ENCODE measurements at places on chromosomes 12 and 14.
A peak's percentile ranks its signal among the peaks of the same experiment; 100 is the strongest.

DNA sequence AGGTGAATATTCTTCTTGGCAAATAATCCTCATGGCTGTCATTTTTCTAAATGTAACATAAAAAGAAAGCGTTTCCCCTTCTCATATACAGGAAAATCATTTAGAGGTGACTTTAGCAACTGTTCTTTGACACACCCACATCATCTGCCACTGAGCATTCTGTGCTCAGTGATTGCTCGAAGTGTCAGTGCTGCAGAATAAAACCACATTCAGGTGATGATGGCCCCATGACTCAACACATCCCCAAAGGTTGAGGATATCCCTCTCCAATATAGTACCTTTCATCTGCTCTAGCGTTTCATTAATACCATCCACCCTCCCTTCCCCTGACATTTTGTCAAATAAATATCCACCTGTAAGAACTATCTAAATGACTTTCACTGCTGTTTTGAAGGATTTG is 28.7 kb upstream of the CPSF6 start:
- no peak for DNase-seq

GRCh38 chr12:47268501-47269454 is 189.0 kb upstream of the AMIGO2 start:
- no peak for DNase-seq

DNA sequence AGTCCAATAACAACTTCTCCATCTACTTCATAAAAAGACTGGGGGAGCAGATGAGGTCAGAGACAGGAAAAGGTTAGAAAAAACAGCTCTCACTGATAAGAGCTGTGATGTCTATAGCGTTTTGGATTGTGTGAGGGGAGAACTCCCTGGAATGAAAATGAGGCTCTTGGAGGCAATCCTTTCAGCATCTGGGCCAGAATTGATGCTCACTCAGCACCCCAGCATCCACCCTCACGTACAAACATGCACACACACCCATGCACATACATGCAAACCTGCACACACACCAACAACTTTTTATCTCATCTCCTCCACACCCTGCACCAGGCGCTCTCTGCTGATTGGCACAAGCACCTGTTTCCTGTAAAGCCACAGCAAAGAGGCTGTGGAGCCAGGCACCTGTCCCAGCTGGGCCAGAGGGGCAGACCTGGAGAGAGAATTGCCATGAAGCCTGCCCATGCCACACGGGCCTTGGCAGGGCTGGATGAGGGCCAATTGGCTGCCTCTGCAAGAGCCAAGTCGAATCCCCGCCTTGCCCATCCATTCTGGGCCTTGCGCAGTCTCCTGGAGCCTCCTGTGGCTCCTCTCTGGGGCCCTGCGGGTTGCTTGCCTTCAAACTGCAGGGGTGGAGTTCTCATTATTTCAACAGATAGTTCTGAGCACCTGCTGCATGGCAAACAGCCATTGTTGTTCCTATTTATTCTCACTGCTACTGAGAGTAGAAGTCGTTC is 53.1 kb downstream of the SYNE3 start:
- DNase-seq = no peak

GRCh38 chr12:52847335-52848102 is 1.3 kb downstream of the KRT78 start:
- DNase-seq = no peak

DNA sequence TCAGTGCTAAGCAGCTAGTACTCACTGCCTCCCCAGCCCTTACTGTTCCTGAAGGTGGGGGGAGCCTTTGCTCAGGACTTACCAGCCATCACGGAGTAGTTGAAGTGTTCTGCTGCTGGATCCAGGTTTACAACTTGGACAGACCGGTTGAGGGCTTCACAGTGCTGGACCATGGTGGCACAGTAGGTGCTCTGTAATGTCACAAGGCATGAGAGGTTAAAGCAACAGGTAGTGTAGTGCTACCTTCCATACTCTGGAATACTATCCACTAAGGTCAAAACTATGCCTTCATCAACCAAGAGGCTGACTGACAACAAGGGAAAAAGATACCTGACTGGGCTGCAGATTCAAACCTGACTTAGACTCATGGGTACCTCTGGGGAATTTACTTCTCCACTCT is 3.0 kb downstream of the GPN3 start:
- no peak for DNase-seq

- peak; percentile 8 for DNase-seq
Measured at GRCh38 chr12:67025543-67026114, 243.5 kb upstream of the CAND1 start.

GRCh38 chr12:120836114-120836684 is 68.0 kb downstream of the SPPL3 start:
- no peak for DNase-seq

GRCh38 chr12:93443576-93443975 is 1.8 kb upstream of the UBE2N start:
- DNase-seq = no peak

DNA sequence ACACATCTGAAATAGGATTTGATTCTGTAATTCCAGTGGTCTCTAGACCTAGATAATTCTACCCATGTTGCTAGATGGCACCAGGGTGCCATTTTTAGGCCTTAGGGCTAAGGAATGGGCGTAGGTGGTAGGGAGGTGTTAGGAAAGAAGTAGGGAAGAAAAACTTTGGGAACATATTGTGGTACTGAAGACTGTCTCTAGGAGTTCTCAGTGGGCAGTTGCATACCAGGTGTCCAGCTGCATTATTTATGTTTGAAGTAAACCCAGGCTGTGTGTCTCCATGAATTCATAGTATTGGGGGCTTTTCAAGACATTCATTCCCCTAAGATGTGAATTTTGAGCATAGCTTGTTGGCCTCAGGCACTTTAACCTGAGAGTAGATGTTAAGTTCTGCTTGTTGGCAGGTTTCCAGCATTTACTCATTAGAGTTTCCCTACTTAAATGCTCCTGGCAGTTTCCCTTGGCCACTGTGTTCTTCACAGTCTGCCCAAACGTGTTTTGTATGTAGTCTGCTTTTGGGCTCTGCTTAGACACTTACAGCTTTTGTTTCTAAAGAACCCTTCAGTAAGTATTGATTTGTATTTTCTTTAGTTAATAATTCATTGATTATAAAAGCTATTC is 31.5 kb upstream of the CCT2 start:
- peak; percentile 71 for DNase-seq

Measured in T1000 (cell line).